ENCODE measurements at places on chromosomes 12 and 14.

DNA sequence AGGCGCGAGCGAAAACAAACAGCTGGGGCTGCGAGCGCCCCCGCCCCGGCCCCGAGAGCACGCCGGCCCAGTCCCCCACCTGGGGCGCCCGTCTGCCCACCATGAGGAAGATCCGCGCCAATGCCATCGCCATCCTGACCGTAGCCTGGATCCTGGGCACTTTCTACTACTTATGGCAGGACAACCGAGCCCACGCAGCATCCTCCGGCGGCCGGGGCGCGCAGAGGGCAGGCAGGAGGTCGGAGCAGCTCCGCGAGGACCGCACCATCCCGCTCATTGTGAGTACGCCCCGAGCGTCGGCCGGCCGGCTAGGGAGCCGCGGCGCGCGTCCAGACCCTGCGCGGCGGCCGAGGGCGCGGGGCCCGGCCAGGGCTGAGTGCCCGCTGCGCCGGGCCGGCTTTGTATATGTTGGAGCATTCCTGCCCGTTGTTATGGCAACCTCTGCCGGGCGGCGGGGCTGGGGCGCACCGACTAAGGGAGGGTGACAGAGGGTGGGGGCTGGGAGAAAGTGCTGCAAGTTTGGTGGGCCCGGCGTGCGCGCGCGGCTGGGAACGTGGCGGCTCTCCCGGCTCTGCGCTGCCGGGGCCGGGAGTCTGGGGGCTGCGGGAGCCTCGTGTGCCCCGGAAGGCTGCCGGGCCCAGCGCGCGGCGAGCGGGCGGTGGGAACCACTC is 367 bp downstream of the GALNT16 start:
- no peak for DNase-seq

DNA sequence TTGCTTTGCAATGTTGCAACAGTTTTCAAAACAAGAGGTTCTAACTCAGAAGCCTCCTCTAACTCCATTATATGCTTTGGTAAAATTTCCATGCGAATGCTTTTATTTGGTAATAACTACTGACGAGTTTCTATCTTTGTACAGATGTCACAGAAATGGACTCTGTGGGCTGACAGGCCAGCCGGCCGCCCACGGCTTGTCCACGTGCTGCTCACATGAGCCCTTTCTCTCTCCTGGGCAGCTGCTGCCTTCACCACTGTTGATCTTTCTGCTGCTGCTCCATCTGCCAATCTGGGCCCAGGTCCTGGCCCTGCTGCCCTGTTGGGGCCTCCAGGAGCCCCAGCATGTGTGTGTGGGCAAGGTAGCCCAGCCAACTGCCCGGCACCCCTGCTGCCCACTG is 168.2 kb upstream of the TMEM132C start:
- DNase-seq = no peak

DNA sequence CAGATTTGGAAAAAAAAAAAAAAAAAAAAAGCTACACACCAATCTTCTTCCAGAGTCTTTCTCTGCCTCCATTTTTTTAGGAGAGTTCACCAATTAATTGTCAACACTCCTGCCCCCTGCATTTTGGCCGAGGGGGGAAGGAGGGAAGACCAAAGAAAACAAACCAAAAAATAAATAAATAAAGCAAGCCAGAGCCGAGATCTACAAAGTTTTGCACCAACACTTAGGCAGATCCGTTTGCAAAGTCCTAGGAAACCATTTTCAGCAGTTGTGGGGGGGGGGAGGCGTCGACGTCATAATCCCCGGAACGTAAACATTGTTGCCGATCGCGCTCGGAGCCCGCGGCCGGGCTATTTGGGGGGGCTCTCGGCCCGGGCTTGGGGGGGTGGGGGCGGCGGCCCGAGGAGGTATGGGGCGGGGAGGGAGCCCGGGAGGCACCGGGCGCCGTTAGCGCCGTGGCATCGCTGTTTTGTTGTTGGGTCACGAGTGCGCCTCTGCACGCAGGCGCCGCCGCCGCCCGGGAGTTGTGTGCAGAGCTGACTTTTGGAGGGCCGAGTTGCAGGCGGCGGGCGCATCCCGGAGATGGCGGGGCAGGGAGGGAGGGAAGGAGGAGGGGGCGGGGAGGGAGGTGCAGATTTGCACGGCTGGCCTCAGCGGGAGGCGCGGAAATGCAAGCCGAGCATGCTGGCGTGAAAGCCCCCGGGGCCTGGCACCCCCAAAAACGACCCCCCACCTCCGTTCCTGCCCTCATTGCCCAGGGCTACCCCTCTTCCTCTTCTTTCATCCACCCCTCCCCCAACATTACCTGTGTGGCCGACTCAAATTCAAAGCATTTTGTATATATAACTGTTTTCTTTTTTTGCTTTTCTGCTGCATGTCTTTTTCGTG is 598 bp downstream of the KDM2B start:
- DNase-seq = peak; percentile 74

DNA sequence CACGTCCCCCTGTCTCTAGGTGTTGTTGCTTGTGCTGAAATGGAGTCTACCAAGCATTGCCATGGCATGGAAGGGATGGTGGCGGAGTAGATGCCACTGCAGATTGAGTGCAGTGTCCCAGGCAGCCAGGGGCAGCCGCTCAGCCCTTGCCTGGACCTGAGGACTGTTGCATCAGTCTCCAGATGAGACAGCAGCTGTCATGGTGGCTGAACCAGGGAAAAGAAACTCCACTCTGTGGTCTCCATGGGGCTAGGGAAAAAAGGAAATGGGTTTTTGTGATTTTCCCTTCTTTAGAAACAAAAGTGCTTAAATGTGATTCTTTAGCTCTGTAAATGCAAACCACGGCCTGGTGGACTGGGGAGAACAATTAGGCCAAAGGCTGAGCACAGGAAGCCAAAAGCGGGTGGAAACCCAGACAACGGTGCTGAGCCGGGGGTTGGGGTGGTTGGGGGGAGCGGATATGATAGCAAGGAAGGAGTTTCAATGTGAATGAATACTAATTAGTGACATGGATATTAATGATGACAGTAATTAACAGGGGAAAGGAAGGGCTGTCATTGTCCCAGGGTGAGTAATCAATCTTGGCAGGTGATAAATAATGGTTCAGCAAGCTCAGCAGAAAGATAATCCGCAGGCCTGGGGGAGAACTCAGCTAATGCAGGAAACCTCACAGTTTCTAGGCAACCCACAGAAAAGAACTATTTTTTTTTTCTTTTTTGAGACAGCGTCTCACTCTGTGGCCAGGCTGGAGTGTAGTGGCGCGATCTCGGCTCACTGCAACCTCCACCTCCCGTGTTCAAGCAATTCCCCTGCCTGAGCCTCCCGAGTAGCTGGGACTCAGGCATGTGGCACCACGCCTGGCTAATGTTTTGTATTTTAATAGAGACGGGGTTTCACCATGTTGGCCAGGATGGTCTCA is 442.6 kb downstream of the DPF3 start:
- DNase-seq = peak; percentile 11

- DNase-seq = no peak
Observed at GRCh38 chr14:52797653-52798052, 6.2 kb upstream of the GNPNAT1 start.

DNA sequence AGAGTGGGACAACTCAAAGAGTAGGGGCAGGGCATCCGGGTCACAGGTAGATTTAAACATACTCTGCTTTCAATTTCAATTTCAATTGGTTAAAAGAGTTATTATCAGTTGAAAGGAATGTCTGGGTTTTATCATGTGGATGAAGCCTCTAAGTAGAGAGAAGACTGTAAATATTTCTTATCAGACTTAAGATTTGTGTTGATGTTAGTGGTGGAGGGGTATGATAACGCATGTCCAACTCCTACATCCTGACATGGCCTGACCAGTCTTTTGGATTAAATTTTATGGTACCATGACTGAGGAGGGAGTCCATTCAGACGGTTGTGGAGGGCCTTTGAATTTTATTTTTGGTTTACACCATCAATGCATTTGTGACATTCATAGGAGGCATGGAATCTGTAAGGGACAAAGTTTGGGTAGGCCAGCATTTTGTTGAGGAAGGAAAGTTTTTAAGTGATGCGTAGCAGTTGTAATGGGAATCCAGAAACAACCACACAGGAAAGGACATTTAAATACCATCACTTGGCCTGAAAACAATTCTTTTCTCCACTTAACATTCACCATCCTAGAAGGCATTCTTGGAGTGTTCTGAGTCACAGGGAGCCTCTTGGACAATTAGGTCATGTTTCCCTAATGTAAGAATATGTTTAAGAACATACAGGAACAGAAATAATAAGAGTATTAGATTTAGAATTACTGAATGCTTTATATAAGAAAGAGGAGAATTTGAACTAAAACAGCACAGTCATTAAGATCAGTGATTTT is 371.9 kb downstream of the ATP23 start:
- DNase-seq = no peak

DNA sequence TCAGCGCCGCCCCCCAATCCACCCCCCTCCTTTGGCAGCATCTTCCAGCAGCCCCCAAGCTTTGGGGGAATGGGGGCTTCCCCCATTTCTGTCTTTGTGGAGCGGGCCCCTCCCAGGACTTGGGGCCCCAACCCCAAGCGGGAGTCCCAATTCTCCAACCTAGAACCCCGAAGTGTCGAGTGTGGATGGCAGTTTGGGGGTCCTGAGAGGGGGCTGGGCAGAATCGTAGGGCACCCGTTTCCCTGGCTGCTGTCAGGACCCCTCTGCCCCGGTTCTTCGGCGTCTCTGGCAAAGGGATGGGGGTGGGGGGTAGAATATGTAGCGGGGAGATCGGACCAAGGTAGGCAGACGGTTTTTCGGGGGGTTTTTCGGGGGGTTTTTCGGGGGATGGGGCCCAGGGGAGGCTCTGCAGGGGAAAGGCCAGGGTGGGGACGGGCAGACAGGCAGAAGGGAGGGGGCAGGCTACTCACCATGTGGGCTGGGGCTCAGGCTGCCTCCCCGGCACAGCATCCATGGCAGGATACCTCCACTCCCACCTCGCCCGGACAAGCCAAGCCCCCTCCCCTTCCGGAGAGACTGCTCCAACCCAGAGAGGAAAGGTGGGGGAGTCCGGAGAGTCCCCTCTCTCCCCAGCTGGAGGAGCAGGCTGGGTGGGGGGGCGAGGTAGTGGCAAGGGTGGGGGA is 739 bp downstream of the JPH4 start:
- no peak for DNase-seq

All from substantia nigra (tissue), 51 donors.